ENCODE measurements at places on chromosomes 6 and 20.
A peak's percentile ranks its signal among the peaks of the same experiment; 100 is the strongest.

DNA sequence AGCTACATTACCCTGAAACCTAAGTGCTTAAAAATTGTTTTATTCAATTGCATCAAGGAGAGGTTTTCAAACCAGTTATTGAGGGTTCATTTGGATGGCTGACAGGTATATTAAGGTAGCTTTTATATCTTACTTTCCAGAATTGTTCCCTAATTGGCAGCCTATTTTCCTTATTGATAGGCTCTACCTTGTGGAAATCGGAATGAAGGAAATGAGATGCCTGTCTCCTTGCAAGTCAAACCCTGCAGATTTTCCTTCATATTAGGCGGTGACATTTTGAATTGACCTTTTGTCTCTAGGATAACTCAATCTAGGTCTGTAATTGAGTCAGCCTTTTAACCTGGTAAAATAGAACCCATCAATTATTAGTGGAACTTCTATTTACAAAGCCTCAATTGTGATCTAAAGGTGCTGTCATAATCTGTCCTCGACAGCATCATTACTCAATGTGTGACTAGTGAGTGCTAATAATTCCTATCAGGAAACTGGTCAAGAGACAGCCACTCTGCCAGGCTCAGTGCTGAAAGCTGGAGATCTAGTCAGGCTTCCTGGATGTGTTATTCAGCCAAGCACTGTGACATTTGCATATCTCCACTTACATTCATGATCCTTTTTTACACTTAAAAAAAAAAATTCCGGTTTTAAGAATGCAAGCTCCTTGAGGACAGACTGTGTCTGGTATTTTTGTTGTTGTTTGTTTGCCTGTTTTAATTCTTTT, 20.1 kb downstream of the OPRM1 start:
- DNase-seq = no peak

GRCh38 chr6:140915103-140915502, 1217.6 kb upstream of the GJE1 start:
- no peak for DNase-seq

- DNase-seq = no peak
Observed at GRCh38 chr6:13446381-13446780, 41.0 kb downstream of the GFOD1 start.

- DNase-seq = no peak
Observed at GRCh38 chr6:42387336-42387735, 64.4 kb downstream of the TRERF1 start.

GRCh38 chr6:53924277-53924676, 129.5 kb downstream of the LRRC1 start:
- no peak for DNase-seq

GRCh38 chr20:54067606-54068174, 2.7 kb downstream of the BCAS1 start:
- DNase-seq = peak; percentile 52

GRCh38 chr6:158764926-158765325, 54.2 kb downstream of the EZR start:
- no peak for DNase-seq

DNA sequence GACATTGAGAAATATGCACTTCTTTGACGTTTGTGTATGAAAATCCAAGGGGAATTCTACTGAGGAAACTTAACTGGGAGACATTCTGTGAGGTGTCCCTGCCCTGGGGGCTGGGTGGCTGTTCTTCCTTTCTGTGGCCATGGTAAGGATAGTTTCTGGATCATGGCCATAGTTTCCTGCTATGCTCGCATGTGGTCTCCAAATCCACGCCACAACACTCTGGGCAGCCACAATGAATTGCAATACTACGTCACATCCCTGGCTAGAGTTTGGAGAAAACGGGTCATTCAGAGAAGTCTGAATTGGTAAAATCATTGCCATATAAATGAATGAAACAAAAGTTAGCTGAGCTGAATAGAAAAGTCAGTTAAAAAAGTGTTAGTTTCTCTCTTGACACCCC, 230.6 kb downstream of the UTRN start:
- DNase-seq = no peak

DNA sequence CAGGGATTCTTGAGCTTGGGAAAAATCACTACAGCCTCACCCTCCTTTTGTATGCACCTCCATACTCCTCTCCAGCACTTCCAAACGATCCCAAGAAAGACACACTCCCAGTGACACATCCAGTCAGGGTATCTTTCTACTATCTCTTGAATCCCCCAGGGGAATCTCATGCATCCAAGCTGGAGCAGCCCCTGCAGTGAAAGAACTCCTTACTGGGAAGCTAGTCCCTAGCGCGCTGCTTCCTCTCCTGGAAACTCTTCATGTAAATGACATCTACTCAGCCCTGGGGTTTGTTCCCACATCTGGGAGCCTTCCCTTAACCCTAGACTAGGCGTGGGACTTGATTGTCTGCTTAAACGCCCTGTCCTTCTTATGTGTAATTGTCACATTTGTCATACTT, 329.1 kb upstream of the QKI start:
- DNase-seq = no peak

DNA sequence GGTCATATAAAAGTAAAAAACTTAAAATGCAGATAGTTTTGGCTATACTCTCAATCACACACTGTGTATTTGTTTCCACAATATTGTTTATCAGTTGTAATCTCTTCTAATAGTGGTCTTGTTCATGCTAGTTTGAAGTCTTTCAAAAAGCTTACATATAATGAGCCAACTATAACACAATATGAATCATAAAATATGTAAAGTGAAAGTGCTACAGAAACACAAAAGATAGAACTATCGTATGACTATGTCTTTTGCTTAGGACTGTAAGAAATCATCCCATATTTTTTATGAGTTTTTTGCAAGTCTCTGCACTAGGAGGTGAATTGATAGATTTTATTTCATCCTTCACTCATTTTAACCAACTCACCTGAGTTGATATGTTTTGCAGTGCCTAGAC, 136.0 kb downstream of the MMUT start:
- no peak for DNase-seq

GRCh38 chr6:136549300-136550044, 750 bp downstream of the MAP7 start:
- no peak for DNase-seq

DNA sequence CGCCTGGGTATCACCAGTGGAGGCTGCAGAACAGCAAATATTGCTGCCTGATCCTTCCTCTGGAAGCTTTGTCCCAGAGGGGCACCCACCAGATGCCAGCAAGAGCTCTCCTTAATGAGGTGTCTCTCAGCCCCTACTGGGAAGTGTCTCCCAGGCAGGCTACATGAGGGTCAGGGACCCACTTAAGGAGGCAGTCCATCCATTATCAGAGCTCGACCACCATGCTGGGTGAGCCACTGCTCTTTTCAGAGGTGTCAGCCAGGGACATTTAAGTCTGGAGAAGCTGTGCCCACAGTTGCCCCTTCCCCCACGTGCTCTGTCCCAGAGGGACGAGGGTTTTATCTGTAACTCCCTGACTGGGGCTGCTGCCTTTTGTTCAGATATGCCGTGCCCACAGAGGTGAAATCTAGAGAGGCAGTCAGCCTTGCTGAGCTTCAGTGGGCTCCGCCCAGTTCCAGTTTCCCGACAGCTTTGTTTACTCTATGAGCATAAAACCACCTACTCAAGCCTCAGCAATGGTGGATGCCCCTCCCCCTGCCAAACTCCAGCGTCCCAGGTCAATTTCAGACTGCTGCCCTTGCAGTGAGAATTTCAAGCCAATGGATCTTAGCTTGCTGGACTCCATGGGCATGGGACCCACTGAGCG, 25.9 kb upstream of the AIG1 start:
- no peak for DNase-seq

- DNase-seq = no peak
Observed at GRCh38 chr20:25252686-25253421, 5.0 kb downstream of the PYGB start.

DNA sequence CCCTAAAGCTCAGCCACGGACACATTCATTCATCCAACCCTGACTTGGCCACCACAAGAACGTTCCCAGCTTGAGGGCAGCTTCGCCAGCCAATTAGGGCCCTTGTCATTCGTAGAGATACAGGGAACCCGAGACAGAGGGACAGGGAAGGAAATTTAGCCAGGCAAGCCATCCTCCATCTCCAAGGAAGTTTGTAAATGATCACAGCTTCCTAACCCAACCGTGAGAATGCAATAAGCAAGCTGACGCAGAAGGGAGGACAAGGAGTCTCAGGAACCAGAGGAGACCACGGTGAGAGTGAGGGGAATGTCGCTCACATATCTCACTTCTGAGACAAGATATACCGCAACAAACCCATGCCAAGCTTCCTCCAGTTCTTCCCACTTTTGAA, 1.4 kb downstream of the TRAM2 start:
- DNase-seq = no peak

GRCh38 chr6:11848346-11848651, 69.7 kb upstream of the ADTRP start:
- DNase-seq = no peak

- no peak for DNase-seq
Observed at GRCh38 chr6:104686550-104687175, 173.1 kb downstream of the HACE1 start.

- no peak for DNase-seq
Observed at GRCh38 chr6:141252828-141253608, 879.7 kb upstream of the GJE1 start.

GRCh38 chr6:38306931-38307330, 332.8 kb downstream of the BTBD9 start:
- DNase-seq = no peak

All from GM18507 (cell line).